GM12878 (cell line): ENCODE measurements at places on chromosomes 12 and 14. TPM values are rescaled to one million over a fixed set of nuclear protein-coding genes. Genes with fewer than 3 reads are reported as not detected.

Gene KRT6C
- polyA plus RNA-seq: not detected in 2 replicates

Gene AVPR1A
- not detected in 2 replicates for polyA plus RNA-seq

Gene CD9
- polyA plus RNA-seq: 10.9 and 13.1 TPM in 2 replicates

Gene PZP
- not detected in 2 replicates for polyA plus RNA-seq

Gene CPNE6
- 0.20 and 0.42 TPM in 2 replicates for polyA plus RNA-seq

Gene TCL1A
- polyA plus RNA-seq: 130 and 133 TPM in 2 replicates

Gene LIN7A
- polyA plus RNA-seq: 0.35 and 0.41 TPM in 2 replicates

Gene ACOT6
- polyA plus RNA-seq: not detected in 2 replicates

DNA sequence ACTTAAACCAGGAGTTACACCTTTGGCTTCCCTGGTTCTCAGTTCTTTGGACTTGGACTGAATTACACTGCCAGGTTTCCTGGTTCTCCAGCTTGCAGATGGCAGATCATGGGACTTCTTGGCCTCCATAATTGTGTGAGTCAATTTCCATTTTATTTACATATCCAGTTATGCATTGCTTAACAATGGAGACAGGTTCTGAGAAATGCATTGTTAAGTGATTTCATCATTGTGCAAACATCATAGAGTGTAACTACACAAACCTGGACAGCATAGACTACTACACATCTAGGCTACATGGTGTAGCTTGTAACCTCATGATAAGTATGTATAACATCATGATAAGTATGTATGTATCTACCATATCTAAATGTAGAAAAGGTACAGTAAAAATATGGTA is 276.1 kb upstream of the BTG1 start:
- no peak for DNase-seq

DNA sequence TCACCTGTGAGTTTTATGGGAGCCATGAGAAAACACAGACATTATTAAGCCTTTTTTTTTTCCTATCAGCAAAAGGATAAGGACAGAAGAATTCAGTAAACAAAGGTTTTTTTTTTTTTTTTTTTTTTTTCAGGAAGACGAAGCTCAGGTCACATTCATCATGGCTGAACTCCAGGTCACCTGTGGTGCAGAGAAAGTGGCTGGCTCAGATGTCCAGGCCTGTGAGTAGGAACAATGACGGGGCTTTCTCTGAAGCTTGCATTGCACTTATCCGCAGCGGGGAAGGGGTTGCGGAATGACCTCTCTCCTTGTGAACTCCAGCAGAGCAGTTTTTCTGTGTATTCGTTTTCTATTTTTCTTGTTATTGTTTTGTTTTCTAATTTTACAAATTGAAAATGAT is 759.6 kb upstream of the TMEM132C start:
- DNase-seq: no peak

DNA sequence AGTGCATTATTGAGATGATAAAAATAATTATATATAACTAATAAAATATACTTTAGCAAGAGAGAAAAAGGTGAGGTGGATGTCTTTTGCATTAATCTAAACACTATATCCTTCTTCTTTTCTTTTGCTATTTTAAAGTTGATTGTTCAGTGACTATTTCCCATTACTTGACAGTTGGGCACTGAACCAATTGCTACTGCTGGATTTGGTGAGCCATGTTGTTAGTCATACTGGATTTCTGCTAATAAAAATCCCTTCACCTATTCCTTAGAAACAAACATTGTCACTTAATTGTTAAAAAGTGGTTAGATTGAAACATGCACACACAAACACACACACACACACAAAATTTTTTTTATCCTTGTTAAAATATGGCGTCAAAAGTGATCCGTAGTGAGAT is 251.6 kb upstream of the ALG10 start:
- no peak for DNase-seq

- DNase-seq: no peak
Measured at GRCh38 chr14:61925043-61925442, 162.8 kb downstream of the SNAPC1 start.

GRCh38 chr12:70060634-70061033 is 182.6 kb upstream of the CNOT2 start:
- no peak for DNase-seq

GRCh38 chr12:94686834-94687628 is 36.7 kb upstream of the TMCC3 start:
- no peak for DNase-seq

GRCh38 chr14:61176686-61177085 is 104.5 kb downstream of the TMEM30B start:
- no peak for DNase-seq

- no peak for DNase-seq
Measured at GRCh38 chr14:104109731-104110361, 24.3 kb downstream of the ASPG start.

DNA sequence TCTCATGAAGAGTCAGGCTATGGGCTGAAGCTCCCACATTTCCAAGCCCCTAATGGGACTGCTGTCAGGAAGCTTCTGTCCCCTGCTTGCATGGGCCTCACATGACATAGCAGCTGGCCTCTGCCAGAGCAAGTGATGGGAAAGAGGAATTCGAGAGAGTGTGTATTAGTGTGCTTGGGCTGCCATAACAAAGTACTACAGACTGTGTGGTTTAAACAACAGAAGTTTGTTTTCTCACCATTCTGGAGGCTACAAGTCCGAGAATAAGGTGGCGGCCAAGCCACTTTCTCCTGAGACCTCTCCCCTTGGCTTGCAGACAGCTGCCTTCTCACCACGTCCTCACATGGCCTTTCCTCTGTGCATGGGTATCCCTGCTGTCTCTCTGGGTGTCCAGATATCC is 274.4 kb downstream of the NUAK1 start:
- no peak for DNase-seq

DNA sequence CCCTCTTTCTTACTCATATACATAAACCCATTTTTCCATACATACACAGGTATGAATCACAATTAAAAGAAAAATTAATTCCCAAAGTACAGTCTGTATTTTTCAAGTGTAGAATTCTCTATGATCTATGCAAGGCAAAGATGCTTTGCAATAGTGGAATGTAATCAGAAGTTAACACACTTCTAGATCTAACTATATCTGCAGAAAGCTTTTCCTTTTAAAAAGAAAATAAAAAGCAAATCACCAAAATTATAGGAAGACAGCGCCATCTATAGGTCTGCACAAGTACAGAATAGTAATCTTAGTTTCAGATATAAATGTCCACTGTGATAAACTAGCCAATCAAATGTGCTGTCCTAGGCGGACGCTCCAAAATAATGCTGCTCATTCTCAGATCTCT is 22.0 kb downstream of the SLC25A21 start:
- DNase-seq: no peak

DNA sequence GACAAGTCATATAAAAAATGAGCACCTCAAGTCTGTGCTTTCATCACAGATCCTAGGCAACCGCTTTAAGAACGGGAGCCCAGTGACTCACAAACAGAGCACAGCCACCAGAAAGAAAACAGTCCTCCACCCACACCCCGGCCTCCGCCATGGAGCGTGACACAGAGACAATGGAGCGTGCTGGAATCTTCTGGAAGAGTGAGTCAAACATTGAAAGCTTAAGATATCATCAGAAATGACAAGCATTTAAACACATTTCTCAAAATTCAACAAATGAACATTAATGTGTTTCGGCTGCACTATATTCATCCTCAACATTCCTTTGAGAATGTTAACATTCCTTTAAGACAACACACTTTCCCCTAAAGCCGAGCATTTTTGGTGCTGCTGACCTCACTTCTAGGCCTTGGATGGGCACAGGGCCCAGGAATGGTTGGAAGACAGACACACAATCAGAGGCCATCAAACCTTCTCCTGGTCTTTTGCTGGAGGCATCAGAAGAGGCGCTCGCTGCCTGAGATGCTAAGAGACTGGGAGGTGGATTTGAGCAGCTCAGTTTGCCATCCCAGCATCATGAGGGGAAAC is 23.6 kb upstream of the TMEM132D start:
- no peak for DNase-seq

- DNase-seq: no peak
Measured at GRCh38 chr14:68286667-68287066, 467.1 kb downstream of the RAD51B start.

DNA sequence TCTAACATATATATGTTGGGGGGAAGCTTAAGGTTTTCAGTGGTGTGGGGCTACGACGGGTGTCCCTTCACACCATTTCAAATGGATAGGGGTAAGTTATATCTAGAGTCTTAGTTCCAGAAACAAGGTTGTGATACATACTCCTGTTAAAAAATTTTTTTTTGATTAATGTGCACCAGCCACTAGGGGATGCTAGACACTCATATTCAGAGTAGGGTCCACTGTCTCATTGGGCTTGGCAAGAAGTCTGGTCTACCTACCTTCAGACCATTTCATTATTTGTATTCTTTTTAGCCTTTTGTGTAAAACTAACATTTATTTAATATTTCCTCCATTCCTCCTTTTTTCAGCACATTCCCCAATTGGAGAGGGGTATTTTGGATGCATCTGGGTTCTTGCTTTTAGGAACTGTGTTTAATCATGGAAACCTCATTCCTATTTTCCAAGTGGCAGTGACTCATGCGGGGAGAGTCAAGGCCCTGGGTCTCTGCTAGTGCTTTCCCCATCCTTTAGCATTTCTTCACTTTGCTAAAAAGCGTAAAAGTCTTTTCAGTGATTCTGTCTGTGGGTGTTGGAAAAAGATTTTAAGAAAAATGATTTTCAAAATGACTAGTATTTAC is 33.4 kb downstream of the ANO4 start:
- no peak for DNase-seq

DNA sequence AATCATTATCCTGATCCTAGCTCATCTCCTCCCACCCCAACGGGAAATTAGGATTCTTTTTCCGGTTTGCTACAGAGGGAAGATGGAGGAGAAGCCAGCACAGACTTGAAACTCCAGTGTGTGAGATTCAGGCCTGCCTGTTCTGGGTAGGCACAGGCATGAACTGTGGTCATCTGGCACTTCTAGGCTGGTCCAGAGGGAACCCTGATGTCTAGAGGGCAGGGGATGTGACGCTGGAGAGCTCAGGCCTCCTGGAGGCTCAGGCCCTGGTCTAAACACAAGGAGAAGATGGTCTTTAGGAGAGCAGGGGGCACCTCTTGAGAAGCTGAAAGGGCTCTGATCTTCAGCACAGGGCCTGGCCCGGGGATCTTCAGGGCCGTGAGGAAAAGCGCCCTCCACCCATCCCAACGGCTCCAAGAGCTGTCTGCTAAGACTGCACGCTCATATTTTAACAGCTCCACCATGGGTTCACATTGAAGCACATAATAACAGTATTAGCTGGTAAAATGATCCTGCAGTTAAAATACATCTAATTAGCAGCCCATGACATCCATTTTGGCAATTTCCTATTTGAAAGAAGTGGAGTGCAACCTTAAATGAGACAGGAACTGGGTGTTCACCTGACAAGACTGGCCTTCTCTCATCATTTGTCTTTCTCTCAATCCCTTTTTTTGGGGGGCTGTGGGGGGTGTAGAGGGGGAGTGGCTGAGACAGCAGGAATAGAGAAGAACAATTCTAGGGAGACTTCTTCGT is 35.4 kb downstream of the BCL11B start:
- DNase-seq: no peak

GRCh38 chr12:558580-558979 is 98.8 kb downstream of the B4GALNT3 start:
- DNase-seq: no peak

- no peak for DNase-seq
Measured at GRCh38 chr14:64766430-64767151, 62.4 kb downstream of the PLEKHG3 start.

- DNase-seq: no peak
Measured at GRCh38 chr12:75190846-75191245, 18.8 kb downstream of the KCNC2 start.

GRCh38 chr12:42483521-42483790 is 106.1 kb downstream of the PRICKLE1 start:
- no peak for DNase-seq

GRCh38 chr14:37289688-37290087 is 92.0 kb downstream of the MIPOL1 start:
- no peak for DNase-seq

- DNase-seq: no peak
Measured at GRCh38 chr12:28173440-28173839, 16.8 kb upstream of the CCDC91 start.
